ENCODE measurements at places on chromosomes 1 and 21.

DNA sequence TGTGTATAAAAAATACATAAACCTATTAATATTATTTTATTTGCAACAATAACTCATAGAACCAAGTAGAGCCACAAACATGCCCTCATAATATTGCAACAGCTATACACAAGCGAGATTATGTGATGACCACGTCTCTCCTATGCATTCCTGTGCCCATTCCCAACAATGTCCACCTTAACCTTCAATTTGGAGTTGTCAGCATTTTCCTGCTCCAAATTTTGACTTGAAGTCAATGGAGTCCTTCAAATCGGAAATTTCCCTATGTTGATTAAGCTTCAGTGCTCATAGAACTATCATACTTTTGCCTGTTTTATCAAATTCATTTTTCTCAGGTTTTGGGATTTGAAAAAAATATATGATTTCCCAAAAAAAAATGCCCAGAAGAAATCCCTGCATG lies 27.4 kb upstream of the FAM20B start:
- no peak for DNase-seq

DNA sequence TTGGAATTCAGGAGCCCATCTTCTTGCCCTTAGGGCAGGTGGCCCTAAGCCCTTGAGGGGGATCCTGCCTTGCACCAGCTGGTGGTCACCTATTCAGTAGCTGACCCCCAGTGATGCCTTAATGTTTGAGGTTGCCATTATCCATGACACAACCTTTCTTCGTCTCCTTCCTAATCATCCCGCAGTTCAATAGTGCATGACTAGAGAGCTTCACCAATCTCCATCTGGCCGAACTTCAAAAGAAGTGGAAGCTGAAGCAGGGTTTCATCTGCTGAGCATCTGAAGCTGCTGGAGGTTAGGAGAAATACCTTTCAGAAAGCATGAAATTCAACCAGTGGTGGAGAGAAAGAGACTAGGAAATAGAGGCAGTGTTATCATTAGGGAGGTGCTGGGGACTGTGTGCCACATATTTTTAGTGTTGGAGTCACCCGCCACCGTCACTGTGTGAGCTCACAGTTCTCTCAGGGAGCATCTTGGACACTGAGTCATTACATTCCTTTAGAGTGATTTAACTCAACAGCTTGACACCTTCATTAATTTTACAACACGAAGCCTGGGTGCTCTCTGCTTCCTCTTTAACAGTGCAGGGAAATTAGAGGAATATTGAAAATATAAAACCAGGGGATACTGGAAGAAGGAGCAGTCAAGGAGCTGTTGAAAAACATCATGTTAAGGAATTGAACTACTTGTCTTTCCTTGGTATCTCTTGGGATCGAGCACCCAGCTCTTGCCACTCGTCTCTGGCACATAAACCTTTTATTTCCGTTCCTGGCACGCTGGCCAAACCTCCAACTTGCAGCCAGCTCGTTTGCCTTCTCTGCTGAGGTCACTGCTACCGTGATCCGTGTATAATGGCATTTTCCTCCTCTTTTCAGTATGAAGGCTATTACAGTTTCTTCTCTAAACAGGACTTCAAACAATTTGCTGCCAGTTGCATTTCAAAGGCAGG lies 53.6 kb downstream of the PEX14 start:
- DNase-seq, result no peak

- DNase-seq, result no peak
These were observed 43.8 kb downstream of the BATF3 start for GRCh38 chr1:212655668-212656440.

DNA sequence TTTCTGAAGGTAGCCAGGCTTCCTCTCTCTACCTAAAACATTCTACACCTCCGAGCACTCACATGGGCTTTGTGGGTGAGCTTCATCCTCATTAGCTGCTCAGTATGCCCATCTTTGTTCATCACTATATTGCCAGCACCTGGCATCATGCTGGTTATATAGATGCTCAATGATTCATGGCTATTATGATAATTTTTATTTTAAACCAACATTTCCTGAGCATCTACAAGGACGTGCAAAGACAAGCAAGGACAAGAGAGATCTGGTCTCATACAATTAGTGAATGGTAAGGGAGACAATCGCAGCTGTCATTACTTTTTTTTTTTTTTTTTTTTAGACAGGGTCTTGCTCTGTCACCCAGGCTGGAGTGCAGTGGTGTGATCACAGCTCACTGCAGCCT lies 11.3 kb upstream of the QSOX1 start:
- no peak for DNase-seq

- DNase-seq, result no peak
These were observed 5.1 kb upstream of the HMGCS2 start for GRCh38 chr1:119773711-119774241.

Data from brain pericyte (primary cell).